Bronchial smooth muscle cell (primary cell): ENCODE measurements at places on chromosomes 11 and 22. TPM values are rescaled to one million over a fixed set of nuclear protein-coding genes. Genes with fewer than 3 reads are reported as not detected.

TMEM45B gene
- total RNA-seq: 0.60 TPM in 1 of 2 replicates, not detected in the other

C22orf31 gene
- not detected in 2 replicates for total RNA-seq

VSIG10L2 gene
- 0.09 TPM in 1 of 2 replicates, not detected in the other for total RNA-seq

XKR3 gene
- not detected in 2 replicates for total RNA-seq

PRRG4 gene
- total RNA-seq: 0.16 TPM in 1 of 2 replicates, not detected in the other

OOSP2 gene
- total RNA-seq: not detected in 2 replicates

SYT9 gene
- total RNA-seq: not detected in 2 replicates

ACAD8 gene
- total RNA-seq: 14.8 and 18.8 TPM in 2 replicates

IL18 gene
- 0.32 TPM in 1 of 2 replicates, not detected in the other for total RNA-seq

KRTAP5-4 gene
- not detected in 2 replicates for total RNA-seq

RPL27A gene
- total RNA-seq: 1,021 and 1,061 TPM in 2 replicates

MMP27 gene
- total RNA-seq: not detected in 2 replicates

FAM180B gene
- total RNA-seq: 0.09 and 0.16 TPM in 2 replicates

LMNTD2 gene
- 0.47 TPM in 1 of 2 replicates, not detected in the other for total RNA-seq

CASP5 gene
- under 0.01 TPM in 1 of 2 replicates, not detected in the other for total RNA-seq

OR51Q1 gene
- total RNA-seq: not detected in 2 replicates

E2F8 gene
- total RNA-seq: under 0.01 TPM in 1 of 2 replicates, not detected in the other

RASL10A gene
- not detected in 2 replicates for total RNA-seq

OR52N4 gene
- total RNA-seq: 0.17 TPM in 1 of 2 replicates, not detected in the other
